Right ventricle myocardium inferior (tissue), 1 donor: ENCODE measurements at places on chromosomes 4 and X. TPM values are rescaled to one million over a fixed set of nuclear protein-coding genes. Genes with fewer than 3 reads are reported as not detected.

Gene GABRE
- 30.3 TPM for total RNA-seq

Gene SPANXB1
- not detected for total RNA-seq

DNA sequence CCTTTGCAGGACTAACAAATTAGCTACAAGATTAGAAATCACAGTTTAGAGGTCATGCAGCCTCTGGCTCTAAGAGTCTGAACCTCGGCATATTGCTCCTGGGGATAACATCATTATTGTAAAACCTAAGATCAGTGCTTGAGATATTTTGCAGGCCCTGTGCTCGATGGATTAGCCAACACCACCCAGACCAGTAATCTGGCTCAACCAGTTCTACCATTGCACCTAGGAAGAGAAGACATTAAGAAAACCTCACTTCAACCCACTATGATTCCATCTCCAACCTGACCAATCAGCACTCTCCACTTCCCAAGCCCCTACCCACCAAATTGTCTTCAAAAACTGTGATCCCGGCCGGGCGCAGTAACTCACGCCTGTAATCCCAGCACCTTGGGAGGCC lies 43.6 kb downstream of the WFS1 start:
- no peak for DNase-seq

Gene RPS6KA6
- 0.32 TPM for total RNA-seq

DNA sequence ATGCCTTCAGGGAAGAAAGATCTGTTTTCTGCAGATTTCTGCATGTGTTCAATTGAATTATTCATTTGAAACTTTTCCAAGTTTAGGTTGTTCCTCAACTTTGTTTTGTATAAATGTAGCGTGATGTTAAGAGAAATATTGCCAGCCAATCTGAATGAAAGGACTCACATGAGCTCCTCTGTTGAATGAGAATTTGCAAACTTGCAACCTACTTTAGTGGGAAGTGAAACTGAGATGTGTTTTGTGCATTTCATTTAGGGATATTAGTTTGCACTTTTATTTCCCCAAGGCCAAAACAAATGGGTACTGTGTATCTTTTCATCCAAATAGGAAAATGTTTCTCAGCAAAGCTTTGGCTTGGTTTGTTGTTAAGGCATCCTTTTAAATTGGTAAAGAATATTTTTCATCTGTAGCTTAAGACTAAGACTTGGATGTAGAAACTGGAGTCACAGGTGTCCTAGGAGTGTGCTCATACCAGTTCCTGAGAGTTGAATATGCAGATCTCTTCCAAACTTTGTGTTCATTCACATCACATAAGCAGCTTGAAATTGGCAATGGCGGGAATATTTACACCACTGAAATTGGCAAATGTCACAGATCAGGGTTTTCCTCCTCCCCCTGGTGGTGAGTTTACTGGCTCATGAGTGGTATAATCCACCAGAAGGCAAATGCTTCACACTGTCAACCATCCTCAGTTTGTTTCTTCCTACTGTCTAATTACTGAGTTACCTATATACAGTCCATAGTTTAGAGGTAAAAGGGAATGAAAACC lies 193.6 kb upstream of the BANK1 start:
- DNase-seq, result no peak

Gene KIAA1210
- total RNA-seq, result not detected

DNA sequence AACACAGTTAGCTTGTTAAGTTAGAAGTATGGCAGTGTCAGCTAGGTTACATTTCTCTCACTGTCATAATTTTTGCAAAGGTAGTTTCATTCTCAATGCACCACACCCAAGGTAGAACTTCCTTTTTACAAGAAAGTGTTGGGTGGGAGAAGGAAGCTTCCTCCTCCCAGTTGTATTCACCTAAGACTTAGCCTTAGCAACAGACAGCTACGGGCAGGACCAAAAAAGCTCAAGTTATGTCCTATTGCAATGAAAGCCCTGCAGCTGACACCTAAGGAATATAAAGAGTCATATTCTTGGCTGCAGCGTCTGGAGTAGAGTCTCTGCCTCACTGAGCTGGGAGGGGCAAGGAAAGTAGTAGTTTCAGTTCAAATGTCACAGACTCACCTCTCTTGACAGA lies 25.1 kb upstream of the PRDM8 start:
- no peak for DNase-seq
